ENCODE measurements at places on chromosomes 12 and 14.

GRCh38 chr14:60349663-60350365 lies 100.8 kb downstream of the PPM1A start:
- peak; percentile 29 for DNase-seq

- peak; percentile 52 for DNase-seq
These were observed 21.3 kb downstream of the TBX3 start for GRCh38 chr12:114662512-114663177.

DNA sequence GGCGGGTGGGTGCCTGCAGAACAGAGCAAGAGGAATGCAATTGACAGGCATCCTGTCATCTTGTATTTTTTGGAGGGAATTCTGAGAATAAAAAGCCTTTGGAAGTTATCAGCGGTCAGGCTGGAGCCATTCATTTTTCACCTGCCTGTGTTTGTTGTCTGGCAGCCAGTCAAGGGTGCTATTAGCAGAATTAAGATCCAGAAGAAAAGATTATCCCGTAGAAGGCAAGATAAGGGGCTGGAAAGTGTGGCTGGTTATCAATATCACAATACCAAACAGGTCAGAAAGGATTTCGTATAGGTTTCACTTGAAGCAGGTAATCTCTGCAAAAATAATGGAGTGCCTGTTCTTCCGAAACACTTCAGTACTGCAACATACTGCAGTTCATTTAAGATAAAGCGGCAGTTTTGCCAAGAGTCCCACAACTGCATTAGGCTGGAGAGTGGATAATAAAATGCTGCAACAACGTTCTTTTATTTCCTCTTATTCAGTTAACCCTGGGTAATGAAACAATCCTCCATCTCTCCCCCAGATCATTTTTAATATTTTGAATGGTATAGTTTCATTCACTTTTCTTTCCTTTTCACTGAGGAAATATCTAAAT lies 171.2 kb upstream of the CDKN3 start:
- DNase-seq, result no peak

DNA sequence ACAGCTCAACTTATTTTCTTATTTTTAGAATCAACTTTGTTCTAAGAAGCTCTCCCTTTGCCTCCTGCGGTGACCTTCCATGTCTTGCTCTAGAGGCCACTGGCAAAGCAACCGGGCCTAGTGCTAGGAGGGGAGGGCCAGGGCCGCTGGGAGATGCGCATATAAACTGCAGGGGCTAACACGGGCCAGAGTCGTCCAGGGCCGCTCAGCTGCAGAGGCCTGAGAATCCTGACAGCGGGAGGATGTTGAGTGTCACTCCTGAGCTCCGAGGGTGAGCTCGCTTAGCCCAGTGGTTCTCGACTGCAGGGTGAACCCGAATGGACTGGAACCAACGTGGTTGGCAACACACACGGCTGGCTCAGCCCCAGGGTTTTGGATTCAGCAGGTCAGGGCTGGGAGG lies 6.5 kb upstream of the PIWIL1 start:
- no peak for DNase-seq

DNA sequence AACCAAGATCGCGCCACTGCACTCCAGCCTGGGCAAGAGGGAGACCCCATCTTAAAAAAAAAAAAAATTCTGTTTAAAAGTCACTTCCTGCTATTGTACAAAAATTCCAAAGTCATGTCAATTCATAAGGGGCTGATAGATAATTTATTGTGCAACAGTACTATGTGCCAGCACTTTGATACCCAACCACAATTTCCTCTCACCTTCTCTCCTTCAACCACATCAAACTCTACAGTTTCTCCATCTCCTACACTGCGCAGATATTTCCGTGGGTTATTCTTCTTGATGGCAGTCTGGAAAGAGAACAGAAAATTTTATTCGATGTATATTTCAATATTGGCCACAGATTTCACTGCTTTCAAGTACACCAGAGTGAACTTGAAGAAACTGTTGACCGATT lies 7.6 kb downstream of the YBX3 start:
- DNase-seq, result no peak

GRCh38 chr12:85836197-85837090 lies at the start of gene RASSF9:
RASSF9 (minus strand) TSS chr12:85836409; CDS start chr12:85836201, 208 bp downstream.
- no peak for DNase-seq

- no peak for DNase-seq
These were observed 3.4 kb downstream of the ARG2 start for GRCh38 chr14:67623114-67623513.

GRCh38 chr12:118297284-118297683 lies 75.4 kb downstream of the TAOK3 start:
- no peak for DNase-seq

- no peak for DNase-seq
These were observed 156.6 kb downstream of the DAD1 start for GRCh38 chr14:22432348-22432976.

- DNase-seq, result no peak
These were observed 20.2 kb downstream of the KRT8 start for GRCh38 chr12:52884526-52885293.

DNA sequence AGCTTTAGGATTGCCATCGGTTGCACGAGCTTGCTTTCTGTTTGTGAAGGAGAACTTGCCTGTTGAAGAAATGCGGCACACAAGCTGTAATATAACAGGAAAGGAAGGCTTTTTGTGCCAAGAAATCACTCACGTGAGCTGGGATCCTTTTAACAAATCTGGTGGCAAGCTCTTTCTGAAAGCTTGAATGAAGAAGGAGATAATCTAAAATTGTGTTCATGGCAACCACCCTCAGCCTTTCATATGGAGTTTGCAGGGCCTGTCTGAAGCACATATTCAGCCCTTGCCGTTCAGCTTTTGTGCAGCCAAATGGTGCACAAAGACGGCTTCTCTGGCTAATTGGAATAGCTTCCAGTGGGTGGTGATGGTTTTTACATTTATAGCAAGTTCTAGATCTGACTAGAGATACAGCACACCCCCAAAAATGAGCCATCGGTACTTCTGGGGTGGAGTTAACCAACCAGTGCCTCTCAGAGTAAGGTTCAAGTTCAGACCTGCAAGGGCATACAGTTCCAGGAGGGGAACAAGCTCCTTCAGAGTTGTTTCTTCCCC lies 107.4 kb downstream of the AEBP2 start:
- no peak for DNase-seq

DNA sequence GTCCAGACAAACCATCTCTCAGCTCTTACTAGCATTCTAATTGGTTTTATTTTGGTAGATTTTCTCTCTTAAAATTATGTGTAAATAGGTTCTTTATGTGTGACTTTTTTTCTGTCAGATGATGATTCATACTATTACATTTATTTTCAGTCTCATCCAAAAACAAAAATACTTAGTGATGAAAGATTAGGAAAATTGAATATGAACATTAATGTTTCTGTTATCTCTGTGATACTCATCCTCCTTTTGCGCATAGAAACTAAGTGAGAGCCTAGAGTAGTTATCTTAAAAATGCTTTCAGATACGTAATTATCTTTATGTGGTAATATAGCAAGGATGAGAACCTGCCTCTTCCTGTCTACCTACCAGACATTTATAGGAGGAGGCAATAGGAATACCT lies 84.1 kb upstream of the MON2 start:
- DNase-seq, result no peak

DNA sequence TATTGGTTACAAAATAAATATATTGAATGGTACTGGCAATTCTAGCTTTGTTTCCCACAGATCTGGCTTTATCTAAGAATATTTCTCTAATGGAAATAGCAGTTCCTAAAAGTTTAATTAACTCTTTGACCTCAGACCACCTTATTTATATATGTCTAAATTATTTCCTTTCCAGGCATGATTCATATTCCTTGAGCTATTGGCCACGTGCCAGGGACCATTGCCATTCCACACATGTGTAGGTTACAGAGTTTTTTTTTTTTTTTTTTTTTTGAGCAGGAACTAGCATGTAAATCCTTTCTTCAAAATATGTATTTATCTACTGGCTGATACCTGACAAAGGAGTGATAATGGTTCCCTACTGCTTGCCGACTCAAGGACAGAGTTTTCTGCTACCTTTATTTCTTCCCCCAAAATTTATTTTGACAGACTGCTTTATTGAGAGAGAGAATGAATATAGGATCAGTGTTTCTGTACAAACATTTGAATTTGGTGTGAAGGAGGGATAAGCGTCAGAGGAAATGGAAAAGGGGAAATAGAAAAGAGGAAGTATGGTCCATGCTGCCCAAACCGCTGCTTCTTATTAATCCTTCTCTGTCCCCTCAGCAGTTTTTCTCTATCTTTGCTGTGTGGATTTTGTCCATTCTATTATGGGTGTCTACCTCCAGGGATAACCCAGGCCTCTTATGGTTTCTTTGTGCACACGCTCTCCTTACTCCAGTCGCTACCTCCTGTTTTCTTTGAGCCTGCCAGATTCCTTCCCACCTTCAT lies 36.4 kb downstream of the PDE3A start:
- peak; percentile 69 for DNase-seq

DNA sequence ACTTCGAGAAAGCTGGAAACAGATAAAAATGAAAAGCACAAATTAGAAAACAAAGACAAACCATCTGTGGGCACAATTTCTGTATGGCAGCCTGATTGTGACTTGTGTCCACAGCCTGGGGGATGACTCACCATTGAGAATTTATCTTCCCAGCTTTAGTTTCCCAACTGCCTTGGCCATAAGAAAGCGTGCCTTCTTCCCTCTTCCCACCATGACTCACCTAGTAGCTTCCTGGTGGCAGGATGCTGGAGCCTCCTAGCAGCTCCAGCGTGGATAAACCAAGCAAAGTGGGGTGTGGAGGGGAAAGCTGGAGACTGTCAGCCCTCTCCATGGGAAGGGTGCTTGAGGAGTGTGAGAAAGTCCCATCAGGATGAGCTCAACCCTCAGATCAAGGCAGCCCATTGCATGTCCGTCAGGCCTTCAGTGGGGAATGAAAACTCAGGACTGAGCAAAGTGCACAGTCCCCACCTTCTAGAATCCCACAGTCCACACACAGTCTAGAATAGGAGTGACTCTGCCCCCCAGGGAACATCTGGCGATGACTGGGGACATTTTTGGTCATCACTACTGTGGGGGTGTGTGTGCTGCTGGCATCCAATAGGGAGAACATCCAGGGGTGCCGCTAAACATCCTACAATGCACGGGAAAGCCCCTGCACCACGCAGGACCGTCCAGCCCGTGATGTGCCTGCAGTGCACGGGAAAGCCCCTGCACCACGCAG lies 22.4 kb upstream of the SERPINA6 start:
- DNase-seq, result peak; percentile 34

DNA sequence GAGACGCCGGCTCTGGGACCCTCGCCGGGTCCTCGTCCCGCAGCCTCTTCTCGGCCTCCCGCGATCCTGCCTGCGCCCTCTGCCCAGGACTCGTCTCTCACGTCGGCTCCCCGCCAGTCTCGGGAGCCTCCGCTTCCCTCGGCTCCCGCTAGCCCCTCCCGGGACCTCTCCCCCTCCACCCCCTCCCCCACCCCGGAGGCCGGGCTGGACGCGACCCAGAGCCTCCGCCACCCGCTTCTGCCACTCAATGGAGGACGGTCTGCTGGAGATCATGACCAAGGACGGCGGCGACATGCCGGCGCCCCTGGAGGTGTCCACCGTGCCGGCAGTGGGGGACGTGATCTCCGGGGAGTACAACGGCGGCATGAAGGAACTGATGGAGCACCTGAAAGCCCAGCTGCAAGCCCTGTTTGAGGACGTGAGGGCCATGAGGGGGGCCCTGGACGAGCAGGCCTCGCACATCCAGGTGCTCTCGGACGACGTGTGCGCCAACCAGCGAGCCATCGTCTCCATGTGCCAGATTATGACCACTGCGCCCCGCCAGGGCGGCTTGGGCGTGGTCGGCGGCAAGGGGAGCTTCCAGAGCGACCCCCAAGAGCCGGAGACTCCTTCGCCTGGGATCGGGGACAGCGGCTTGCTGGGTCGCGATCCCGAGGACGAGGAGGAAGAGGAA lies 568 bp downstream of the CCDC184 start:
- no peak for DNase-seq

- no peak for DNase-seq
These were observed 47.5 kb downstream of the PRKCH start for GRCh38 chr14:61368781-61369453.

DNA sequence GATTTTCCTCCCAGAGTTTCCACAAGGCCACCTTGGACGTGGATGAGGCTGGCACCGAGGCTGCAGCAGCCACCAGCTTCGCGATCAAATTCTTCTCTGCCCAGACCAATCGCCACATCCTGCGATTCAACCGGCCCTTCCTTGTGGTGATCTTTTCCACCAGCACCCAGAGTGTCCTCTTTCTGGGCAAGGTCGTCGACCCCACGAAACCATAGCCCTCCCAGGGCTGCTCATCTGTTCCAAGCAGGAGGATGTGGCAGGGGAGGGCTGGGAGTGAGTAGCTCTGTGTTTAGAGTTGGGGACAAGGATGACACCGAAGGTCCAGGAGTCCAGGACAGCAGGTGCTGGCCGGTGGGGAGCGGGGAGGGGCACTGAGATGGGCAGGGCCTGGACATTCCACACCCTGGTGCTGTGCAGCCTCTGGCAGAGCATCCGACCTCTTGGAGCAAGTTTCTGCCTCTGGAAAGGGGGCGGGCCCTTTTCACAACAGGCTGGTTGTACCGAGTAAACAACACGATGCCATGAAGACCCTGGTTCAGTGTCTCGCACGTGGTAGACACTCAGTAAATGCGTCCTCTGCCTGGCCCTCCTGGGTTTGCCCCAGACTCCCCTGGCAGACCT lies 8.2 kb downstream of the SERPINA4 start:
- no peak for DNase-seq

- DNase-seq, result no peak
These were observed 167.2 kb downstream of the ETNK1 start for GRCh38 chr12:22792138-22792537.

- DNase-seq, result no peak
These were observed 142.3 kb downstream of the RTN1 start for GRCh38 chr14:59728304-59728703.

DNA sequence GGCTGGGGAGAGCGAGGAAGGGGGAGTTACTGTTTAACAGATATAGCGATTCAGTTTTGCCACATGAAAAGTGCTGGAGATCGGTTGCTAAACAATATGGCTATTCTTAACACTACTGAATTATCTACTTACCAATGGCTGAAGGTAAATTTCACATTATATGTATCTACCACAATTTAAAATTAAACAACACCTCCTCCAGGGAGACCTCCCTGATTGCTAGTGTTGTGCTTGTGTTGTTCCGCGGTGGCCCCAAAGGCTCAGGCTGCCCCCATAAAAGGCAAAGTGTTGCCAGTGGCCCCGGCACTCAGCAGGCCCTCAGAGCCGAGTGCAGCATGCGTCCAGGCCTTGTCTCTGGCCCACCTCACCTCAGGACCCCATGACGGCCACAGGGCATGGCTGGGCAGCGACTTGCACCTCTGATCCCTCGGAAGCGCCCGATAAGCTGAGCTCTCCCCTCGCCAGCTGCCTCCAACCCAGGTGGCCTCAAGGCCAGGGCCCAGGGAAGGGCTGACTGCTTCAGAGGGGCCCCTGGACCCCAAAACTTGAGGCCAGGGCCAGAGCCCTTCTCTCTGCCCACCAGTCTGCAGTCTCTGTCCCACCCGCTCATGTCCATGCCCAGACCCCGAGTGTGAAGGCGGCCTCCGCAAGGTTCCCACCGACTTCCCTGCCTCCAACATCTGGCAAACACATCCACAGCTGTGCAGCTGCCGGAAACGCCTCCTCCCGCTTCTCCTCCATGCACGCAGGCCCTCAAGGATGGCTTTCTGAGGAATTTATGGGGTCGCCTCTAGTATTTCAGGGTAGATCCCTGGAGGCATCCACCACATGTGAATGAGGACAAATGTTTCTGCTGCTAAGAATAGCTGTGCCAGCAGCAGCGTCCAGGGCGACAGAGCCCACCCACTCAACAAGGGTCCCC lies 60.0 kb downstream of the NCOR2 start:
- no peak for DNase-seq

- DNase-seq, result no peak
These were observed 184.7 kb upstream of the DCN start for GRCh38 chr12:91367234-91367849.

GRCh38 chr14:87940894-87941293 lies 52.1 kb downstream of the GALC start:
- no peak for DNase-seq

- DNase-seq, result no peak
These were observed 691.8 kb downstream of the FLRT2 start for GRCh38 chr14:86221755-86222154.
